ENCODE measurements at places on chromosomes 6 and 20.
A peak's percentile ranks its signal among the peaks of the same experiment; 100 is the strongest.

DNA sequence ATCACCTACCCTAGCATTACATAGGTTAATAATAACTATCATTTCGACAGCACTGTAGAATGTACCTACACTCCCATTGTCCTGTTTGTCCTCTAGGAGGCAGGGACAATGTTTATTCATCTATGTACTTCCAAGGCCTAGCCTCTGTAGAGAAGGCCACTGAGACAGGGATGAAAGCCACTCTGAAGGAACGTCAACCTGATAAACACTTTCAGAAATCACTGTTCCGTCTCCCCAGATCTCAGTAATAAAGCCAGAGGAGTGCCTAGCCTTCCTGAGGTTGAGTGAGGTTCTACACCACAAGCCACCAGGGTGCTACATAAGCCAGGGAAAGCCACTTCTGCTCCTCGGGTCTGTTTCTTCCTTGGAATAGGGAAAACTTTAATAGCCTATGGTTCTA lies 44.8 kb downstream of the POPDC3 start:
- no peak for DNase-seq

DNA sequence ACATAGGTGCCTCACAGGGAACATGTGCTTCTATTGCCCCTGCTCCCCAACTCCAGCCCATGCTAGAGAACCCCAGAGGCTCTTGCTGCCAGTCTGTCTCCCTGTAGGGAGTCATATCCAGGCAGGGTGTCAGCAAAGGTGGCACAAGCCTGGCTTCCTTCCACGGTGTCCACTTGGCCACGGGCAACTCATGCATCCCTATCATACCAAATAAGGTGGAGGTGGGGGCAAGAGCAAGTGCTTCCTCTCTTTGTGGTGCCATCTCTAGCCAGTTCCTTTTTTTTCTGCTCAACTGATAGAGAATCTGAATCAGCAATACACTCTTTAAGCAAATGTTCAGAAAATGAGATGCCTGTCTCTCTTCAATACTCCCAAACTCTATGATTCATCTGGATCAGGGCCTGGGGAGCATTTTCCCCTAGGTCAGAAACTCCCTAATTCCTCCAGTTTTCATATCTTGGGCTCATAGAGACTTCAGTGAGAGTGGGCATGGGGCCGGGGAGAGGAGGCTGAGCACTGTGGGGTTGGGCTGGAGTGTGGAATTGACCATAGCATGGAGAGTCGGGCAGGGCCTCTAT lies 105.1 kb upstream of the GPR6 start:
- no peak for DNase-seq

GRCh38 chr20:24950836-24951525 lies 1.9 kb downstream of the CST7 start:
- DNase-seq, result no peak

GRCh38 chr6:797479-798077 lies 104.6 kb upstream of the EXOC2 start:
- DNase-seq, result peak; percentile 52

DNA sequence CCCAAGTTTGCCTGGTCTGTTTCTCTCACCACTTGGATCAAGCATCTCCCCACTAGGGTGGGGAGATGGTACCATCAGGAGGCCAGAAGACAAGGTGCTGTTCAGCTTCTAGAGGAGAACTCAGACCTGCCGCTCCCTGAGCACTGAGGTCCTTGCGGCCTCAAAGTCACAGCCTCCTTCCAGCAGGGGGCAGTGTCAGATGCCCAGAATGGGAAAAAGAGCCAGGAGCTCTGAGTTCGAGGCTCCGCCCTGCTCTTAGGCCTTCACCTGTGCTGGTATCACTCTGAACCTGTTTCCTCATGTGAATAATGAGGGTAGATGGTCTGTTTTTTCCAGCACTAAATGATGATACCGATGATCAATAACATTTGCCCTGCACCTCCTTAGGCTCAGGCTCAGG lies 68.7 kb downstream of the TOX2 start:
- DNase-seq, result peak; percentile 53

DNA sequence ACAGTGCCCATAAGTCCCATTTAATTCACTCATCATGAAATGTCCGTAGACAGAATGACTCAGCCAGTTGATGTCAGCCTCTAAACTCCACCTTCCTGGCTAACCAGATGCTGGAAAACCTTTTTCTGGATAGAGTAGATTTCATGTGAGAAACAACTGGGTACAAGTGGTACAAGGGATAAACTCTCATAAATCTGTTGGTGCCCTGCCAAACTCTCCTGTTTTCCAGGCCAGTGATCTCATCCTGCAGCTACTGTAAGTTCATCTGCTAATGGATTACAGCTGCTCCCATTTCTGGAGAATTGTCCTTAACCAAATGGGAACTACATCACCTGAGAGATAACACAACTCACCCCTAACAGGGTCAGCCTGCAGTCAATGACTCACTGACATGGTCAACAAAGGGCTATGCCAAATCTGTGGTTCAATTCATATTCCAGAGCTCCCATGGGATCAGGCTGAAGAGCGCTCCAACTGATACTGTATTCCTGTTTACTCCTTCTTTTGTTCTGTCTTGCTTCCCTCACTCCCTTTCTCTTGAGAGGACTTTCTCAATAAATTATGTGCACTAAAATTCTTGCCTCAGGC lies 210.1 kb upstream of the HDDC2 start:
- no peak for DNase-seq

- DNase-seq, result no peak
These were observed 268.4 kb downstream of the ADGRG6 start for GRCh38 chr6:142570221-142570671.

DNA sequence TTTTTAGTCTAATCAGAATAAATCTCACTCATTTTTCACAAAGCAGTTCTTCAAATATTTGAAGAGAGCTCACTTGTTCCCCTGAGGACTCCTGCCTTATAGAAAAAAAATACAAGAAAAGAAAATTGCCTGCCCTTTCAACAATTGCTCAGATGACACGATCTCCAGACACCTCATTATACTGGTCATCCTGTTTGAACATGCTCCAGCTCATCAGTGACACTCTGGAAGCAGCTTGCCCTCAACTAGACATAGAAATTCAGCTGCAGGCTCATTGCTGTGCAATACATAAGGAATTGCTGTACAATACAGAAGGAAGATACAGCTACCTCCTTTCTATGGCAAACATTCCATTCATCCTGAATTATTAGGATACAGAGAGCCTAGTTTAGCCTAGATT lies 73.1 kb downstream of the OPN5 start:
- DNase-seq, result no peak

- no peak for DNase-seq
These were observed 117.7 kb downstream of the PLEKHG1 start for GRCh38 chr6:150717419-150717818.

- DNase-seq, result no peak
These were observed 889.1 kb upstream of the MAP3K7 start for GRCh38 chr6:91476000-91476399.

DNA sequence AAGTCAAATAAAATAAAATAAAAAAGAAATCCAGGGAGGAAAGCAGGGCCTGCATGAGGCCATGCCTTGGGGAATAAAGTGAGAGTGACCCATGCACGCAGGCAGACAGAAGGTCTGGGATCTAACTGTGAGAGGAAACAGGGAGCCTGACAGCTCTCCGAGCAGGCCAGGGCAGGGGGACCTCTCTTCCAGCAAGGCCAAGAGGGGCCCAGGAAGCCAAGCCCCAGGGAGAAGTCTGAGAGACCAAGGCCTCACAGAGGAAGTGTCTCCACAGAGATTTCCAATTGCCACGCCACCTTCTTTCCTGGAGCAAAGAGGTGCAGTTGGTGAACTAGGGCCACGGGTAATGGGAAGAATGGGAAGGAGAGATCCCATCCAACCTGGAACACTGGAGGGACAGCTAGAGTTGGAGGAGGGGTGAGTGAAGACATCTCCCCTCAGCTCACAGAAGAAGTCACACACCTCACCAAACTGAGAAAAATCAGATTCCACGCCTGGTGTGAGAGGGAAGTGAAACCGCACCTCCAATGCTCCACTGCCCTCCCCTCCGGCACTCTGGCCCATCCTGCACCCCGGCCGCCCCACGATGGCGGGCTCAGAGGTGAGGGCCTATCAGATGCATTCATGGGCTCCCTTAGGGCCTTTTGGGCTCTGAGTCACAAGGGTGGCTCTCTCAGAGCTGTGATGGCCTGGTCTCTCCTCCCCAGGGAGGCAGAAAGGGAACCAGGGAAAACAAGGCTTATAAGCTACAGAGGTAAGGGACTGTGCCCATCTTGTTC lies 25.1 kb upstream of the TAF8 start:
- DNase-seq, result no peak

GRCh38 chr6:119022796-119023195 lies 55.7 kb downstream of the FAM184A start:
- no peak for DNase-seq

GRCh38 chr6:34891296-34891695 lies 2.2 kb downstream of the ANKS1A start:
- DNase-seq, result no peak

GRCh38 chr6:118913161-118913560 lies 19.2 kb downstream of the ASF1A start:
- DNase-seq, result no peak

DNA sequence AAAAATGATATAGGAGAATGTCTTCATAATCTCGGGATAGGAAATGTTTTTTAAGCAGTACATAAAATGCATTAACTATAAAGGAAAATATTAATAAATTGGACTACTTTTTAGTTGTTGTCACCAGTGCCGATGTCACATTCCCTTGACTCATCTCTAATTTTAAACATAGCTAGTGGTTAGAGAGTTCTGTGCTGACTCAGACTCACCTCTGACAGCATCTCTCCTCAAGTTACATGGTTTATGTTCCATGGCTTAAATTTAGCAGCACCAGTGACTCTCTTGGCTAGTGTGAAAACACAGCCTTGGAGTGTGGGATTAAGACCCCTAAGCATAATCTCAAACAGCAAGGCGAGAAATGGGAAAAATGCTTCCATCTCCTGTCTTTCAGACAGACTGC lies 311.8 kb upstream of the MMS22L start:
- DNase-seq, result no peak

DNA sequence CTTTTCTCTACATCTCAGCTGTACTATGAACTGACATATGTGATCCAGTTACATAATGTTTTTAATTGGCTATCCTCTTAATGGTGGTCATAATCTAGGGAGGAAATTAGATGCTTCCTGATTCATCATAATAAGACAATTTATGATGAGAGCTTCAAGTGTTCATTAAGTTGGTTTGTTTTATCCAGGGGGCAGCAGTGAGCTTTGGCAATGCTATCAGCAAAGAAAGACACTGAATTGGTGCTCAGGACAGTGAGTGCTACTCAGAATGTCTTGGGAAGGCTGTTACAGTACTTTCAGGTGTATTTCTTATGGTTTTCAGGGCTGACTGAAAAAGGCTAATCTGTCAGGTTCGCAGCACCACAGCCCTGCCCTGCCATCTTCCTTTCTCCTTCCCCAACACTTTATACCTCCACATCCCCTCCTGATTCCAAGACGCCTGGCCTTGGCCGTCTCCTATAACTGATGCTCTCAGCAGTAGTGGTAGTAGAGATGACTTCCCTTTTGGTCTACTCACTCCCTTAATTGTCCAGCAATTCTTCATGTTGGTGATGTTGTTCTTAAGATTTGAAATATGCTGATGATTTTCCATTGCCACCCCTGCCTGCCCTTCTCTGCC lies 67.0 kb upstream of the TNFAIP3 start:
- DNase-seq, result peak; percentile 64

- DNase-seq, result no peak
These were observed 547.5 kb upstream of the ADGRB3 start for GRCh38 chr6:68087399-68088133.

GRCh38 chr20:35621560-35621946 lies 5.9 kb downstream of the SPAG4 start:
- no peak for DNase-seq
